ENCODE measurements at places on chromosomes 5 and 9.

DNA sequence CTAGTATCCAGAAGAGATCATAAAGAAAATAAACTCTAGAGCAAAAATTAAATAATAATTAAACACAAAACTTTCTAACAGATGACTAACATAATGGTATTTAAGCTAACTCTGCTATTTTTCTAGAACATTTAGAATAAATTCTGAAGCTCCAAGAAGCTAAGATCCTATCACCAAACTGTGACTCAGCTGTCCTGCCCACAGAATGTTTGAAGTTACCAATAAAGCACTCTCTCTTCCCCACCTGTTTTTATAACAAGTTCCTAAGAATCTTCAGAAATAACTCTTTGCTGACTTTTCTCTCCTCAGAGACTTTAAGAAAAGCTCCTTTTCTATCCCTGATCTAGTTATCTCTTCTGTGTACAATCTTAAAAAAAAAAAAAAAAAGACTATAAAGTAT is 6.0 kb upstream of the EFNA5 start:
- DNase-seq = no peak

- no peak for DNase-seq
Measured at GRCh38 chr9:20320921-20321320, 301.4 kb downstream of the MLLT3 start.

DNA sequence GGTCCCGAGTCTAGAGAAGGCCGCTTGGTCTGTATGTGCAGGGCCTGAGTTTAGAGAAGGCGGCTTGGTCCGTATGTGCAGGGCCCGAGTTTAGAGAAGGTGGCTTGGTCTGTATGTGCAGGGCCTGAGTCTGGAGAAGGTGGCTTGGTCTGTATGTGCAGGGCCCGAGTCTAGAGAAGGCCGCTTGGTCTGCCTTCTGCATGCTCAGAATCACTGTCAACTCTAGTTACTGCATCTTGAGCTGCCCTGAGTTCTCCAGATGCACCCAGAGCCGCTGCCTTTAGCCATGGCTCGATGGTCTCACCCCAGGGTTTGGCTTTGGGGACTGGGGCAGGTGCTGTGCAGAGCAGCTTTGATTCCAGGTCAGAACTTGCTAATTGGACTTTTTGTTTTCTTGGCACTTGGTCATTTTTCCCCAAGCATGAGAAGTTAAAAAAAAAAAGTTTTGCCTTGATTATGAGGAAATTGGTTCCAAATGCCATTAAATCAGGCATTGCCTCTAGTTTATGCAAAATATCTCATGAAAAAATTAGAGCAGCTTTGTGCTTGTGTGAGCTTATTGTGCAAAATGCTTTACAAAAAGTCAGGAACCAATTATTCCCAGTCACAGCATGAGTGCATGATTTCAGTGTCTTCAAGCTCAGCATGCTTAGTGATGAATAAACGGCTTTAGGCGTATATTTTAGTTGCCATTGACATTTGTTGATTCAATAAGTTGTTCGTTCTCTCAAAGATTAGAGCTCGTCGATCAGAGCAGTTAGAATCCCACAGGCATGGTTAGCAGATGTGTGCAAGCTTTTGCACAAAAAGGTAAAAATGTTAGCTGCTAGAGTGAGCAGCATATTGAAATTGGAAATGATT is 25.4 kb upstream of the EXOC3 start:
- no peak for DNase-seq

- no peak for DNase-seq
Measured at GRCh38 chr5:159550951-159551350, 220.7 kb upstream of the IL12B start.

DNA sequence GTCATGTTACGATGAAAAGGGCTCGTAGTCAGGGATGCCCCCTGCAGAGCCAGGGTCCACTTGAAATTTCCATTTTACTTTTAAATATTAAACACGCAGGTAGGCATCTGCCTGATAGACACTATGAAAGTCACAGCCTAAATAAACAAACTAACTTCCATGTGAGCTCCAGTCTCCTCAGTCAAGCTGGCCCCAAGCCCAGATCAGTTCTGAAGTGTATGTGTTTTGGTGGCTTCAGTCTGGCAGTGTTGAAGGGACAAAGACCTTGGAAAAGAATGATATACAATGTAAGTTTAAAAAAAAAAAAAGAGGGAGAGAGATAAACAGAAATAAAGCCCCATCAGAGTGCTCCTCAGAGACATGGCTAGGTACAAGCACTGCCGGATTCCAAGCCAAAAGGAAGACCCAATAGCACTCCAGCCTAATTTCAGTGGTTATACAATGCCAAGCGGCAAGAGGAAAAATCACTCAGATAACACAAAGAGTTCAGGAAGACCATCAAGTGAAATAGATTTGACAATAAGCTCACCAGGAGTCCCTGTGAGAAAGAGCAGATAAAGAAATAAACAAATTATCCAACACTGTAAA is 181.0 kb downstream of the BNC2 start:
- DNase-seq = no peak

- no peak for DNase-seq
Measured at GRCh38 chr9:69018737-69019136, 4.8 kb upstream of the PRKACG start.

DNA sequence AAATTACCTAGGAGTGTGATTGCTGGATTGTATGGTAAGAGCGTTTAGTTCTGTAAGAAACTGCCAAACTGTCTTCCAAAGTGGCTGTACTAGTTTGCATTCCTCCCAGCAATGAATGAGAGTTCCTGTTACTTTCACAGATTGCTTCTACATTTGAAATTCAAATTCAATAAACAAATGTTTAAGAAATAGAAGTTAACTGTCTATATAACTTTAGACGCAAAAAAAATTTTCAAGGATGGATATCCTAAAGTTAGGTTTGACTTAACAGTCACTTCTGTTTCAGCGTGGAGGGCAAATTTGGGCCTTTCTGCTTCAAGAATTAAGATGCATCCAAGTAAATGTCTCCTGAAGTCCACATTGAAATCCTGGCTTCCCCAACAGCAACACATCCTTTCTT is 445.6 kb downstream of the TAF11L14 start:
- DNase-seq = no peak

DNA sequence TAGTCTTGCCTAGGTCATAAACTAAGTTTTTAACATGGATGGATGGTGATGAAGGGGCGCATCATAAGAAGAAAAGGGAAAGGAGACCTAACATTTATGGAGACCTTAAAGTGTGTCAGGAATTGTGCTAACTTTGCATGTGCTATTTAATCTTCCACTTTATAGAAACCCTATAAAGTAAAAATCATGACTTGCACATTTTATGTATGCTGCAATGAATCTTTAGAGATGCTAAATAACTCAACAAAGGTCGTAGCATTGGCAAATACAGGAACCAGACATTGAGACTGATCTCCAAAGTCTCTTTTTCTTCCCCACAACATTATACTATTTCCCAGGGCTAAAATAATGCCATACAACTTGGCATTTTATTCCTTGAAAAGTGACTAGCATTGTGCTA is 214.6 kb downstream of the SGCD start:
- no peak for DNase-seq

- no peak for DNase-seq
Measured at GRCh38 chr5:91787718-91788117, 404.6 kb upstream of the ARRDC3 start.
